Stimulated activated CD8-positive, alpha-beta memory T cell treated with anti-CD3 and anti-CD28 coated beads, Interleukin-4, amount 100 ng/mL, for 48 hours (primary cell): ENCODE measurements at places on chromosomes 1 and 21.

DNA sequence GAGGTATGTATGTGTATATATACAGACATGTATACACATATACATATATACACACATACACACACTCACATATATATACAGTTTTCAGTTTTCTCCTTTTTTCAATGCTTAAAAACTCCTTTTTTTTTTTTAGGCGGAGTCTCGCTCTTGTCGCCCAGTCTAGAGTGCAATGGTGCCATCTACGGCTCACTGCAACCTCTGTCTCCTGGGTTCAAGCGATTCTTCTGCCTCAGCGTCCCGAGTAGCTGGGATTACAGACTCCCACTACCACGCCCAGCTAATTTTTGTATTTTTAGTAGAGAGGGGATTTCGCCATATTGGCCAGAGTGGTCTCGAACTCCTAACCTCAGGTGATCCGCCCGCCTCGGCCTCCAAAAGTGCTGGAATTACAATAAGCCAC is 27.0 kb downstream of the STYXL2 start:
- DNase-seq: no peak

DNA sequence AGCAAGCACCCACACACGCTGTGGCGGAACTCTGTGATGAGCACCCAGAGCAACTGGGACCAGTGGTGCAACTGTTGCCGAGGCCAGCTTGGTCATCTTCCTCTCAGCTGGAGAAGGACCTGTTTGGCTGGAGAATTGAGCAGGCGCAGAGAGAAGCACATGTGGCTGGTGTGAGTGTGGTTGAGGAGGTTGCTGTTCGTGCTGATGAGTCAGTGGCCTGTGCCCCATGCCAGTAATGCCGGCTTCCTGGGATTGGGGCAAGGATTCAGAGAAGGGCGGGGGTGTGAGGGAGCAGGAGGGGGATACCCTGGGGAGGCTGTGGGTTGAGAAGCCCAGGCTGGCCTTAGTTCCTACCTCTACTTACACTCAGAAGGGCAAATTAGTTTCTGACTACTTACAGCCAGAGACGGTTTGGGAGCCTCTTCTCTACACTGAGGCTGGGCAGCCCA is 57.5 kb upstream of the EPS8L3 start:
- peak; percentile 69 for DNase-seq

GRCh38 chr1:91697861-91698260 is 188.1 kb downstream of the TGFBR3 start:
- no peak for DNase-seq

GRCh38 chr21:34613679-34614627 is 960 bp downstream of the RCAN1 start:
- no peak for DNase-seq

DNA sequence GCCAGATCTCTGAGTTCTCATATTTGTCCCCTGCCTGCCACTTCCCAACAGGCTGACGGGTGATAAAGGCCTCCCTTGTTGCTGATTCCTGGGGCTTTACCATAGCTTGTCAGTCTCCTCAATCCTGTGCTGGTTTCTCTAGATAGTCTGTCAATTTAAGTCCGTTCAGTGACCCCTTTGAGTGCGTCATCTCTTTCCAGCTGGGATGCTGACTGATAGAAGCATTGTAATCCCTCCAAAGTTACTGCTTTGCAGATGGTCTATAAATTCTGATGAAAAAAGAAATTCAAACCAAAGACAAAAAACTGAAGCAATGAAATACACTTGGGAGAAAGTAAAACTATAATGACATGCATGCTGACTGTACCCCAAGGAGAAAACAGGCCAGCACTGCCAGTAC is 28.3 kb downstream of the RHOU start:
- no peak for DNase-seq

- no peak for DNase-seq
These were observed 47.9 kb downstream of the ELF3 start for GRCh38 chr1:202058001-202058908.

DNA sequence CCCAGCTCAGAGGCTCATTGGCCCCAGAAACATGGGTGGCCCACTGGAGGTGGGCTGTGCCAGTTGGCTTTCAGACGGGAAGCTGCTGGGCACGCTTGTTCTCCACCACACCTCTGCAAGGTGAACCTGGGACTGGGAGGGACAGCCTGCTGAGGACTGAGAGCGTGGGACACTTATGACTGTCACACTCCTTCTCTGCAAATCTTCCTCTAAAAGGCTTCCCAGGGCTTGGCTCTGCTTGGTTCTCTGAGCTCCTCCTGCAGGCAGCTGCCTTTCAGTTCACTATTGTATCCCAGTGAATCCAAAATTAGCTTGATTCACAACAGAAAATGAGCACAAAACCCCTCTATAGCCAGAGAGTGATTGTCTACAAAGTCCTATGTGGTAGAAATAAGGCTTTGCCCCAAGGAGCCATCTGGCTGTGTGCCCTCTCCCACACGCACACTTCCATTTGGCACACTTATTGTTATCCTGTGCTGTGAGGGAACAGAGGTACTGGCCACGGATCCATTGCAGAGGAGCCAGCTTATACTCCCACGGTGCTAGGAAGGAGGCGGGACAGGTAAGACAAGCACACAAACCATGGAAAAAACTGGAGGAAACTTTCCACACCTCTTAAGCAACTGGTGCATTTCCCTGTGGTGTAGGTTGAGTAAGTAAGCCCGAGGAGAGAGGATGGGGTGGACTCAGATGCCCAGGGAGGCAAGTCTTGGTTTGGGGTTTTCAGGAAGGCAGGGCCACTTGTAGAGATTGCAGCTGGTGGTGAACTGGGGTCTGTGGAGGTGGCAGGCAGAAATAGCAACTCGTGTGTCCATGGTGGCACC is 18.9 kb upstream of the BTG2 start:
- no peak for DNase-seq

- DNase-seq: no peak
These were observed 13.2 kb downstream of the SETD4 start for GRCh38 chr21:36047139-36047538.

DNA sequence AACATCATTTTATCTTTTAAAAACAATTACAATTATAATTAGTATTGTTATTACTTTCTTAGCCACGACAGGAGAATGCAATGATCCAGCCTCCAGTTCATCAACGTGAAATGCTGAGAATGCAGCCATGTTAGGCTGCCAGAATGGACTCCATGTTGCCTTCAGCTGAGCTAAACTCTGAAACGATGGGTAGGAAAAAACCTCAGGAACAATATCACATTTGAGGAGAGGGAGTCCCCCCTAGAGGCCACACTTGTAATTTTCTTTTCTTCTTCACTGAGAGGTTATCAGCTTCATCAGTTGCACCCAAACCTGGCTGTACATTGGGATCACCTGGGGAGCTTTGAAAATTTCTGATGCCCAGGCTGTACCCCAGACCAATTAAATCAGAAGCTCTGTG is 34.6 kb upstream of the DNAH14 start:
- no peak for DNase-seq

- DNase-seq: no peak
These were observed 99.2 kb downstream of the CTH start for GRCh38 chr1:70509996-70510876.

GRCh38 chr1:115496904-115497527 is 144.8 kb upstream of the VANGL1 start:
- DNase-seq: no peak

DNA sequence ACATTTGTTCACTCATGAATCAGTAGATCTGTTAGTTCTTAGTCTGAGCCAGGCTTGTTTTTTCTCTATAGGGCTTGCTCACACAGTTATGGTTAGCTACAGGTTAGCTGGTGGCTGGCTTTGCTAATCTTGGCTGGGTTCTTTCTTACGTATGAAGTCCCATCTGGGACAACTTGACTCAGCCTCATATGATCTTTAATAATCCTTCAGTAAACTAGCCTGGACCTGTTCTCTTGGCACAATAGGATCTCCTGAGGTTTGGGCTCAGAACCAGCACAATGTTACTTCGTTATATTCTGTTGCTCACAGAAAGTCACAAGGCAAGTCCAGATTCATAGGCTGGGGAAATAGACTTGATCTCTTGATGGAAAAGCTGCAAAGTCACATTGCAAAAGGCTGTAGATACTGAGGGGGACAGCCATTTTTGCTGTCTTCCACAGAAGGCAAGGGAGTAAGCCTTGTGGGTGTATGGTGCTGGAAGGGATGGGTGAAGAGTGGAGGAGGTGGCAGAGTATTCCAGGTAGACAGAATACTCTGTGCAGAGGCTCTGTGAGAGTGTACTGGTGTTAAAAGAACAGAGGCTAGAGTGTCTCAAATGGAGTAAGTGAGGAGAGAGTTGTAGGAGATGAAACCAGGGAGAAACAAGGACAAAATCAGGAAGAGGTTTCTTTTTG is 24.4 kb downstream of the EFCAB7 start:
- DNase-seq: no peak

- DNase-seq: no peak
These were observed 20.7 kb downstream of the TRIM62 start for GRCh38 chr1:33161061-33161681.

DNA sequence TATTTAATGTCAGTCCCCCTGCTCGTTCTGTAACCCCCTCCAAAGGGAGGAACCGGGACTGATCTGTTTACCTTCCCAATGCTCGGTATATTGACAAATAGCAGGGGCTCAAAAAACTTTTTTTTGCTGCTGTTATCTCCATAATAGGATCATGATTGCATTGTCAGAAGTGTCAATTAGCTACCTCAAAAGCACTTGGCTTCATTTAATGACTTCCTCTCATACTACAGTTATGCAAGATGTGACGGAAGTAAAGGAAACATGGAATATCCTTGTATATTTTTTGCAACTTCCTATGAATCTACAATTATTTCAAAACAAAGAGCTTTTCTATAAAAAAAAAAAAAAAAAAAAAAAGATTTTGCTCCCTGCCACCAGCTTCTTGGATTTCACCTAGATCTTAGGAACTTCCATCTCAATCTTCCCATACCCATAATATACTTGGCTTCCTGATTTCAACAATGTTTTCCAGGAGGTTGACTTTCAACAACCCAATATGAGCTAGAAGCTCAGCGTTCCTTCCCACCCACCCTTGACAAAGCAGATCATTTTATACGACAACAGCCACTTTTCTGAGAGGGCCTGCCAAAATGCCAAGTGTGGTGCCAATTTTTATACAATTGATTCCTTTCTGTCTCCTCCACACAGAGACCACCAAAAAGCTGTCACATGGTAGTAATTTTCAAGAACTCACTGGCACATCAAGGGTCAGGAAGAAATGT is 71.7 kb downstream of the SETD4 start:
- no peak for DNase-seq

DNA sequence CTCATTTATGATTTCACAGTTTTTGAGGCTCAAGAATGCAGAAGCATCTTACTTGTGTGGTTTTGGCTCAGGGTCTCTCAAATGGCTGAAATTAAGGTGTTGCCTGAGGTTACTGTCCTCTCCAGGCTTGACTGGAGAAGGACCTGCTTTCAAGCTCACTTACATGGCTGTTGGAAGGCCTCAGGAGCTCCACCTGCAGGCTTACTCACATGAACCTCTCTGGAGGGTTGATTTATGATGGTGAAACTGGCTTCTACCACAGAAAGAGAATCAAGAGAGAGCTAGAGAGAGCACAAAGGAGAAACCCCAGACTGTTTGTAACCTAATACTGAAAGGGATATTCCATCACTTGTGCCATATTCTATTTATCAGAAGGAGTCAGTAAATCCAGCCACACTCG is 6.2 kb upstream of the KCNK2 start:
- no peak for DNase-seq

- DNase-seq: peak; percentile 70
These were observed at the start of gene SHC1 for GRCh38 chr1:154970631-154971340. Gene SHC1 (minus strand): TSS chr1:154970747. CDS start chr1:154970526, 221 bp downstream.

DNA sequence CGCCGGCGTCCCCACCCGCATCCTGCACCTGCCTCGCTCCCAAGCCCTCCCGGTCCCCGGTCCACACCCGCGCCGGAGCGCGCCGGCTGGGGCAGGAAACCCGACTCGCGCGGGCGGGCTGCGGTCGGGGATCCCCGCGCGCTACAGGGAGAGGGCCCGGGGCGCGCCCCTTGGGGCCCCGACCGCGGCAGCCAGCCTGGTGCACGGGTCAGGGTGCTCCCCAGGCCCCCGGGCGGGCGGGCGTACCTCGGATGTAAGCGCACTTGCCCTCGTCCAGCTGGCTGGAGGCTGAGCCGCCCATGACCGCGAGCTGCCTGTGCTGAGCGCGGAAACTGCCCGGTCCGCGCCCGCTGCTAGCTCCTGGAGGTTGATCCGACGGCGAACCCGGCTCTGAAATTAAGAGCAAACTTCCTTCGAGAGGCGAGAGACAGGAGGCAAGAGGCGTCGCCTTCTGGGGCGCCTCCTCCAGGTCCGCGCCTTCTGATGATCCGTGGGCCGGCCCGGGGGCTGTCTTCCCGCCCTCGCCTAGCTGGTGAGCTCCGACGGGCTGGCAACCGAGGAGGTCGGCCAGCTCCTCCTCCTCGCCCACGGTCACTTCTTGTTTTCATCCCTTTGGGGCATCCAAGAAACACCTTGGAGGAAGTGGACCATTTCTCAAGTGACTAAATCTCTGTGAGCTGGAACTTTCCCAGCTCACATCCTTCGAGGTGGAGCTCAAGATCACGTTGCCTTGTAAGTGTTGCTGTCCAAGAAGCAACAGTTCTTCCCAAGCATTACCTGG is at the start of gene NIBAN1:
TSS of gene NIBAN1 (minus strand) at position 453 of the 781 bp plus-strand sequence. CDS start at position 301, 152 bp downstream.
- DNase-seq: peak; percentile 72

GRCh38 chr1:246526915-246527314 is 19.8 kb upstream of the SMYD3 start:
- DNase-seq: no peak

DNA sequence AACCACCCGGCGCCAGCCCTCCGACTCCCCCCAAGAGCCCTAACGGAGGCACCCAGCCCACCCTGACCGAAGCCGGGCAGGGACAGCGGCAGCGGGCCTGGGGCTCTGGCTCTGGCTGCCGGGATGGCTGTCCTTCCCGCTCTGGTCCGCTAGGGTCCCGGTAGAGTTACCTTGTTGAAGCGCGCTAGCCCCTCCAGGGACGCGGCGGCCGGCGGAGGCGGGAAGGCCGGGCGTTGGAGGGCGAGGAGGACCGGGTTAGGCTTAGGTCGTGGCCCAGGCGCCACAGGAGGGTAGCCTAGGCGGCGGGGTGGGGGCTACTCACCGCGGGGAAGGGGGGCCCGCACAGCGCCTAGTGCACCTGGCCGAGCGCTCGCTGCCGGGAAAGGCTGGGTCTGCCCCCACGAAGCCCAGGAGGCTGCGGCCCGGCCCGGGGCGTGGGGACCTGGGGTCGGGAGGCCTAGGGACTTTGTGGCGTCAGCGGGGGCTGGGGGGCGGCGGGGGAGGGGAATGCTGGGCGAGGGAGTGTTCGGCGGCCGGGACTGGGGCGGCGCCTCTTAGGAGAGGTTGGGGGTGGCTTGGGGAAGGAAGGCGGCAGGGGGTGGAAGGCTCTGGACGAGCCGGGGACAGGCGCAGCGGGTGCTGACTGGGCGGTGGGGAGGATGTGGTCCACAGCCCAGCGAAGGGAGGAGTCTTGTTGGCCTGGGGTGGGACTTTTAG is at the start of gene TRIM17:
TSS of gene TRIM17 (minus strand) at position 645 of the 717 bp plus-strand sequence. CDS start 1,789 bp downstream, outside the sequence.
- peak; percentile 56 for DNase-seq

DNA sequence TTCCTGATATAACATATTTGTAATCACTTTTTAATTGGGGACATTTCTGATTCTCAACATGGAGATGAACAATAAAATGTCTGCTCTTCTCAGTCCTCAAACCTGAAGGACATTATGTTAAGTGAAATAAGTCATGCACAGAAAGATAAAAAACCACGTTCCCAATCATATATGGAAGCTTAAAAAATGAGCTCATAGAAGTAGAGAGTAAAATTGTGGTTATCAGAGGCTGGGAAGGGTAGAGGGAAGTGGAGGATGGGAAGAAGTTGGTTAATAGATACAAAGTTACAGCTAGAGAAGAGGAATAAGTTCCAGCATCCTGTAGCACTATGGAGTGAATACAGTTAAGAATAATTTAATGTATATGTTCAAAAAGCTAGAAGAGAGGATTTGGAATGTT is 1.5 kb upstream of the CD48 start:
- no peak for DNase-seq
